ENCODE measurements at places on chromosomes 6 and 20.

- no peak for DNase-seq
Observed at GRCh38 chr6:33050014-33050810, 23.2 kb downstream of the HLA-DPA1 start.

GRCh38 chr20:25090492-25091429, 8.8 kb upstream of the VSX1 start:
- DNase-seq, result peak; percentile 9

DNA sequence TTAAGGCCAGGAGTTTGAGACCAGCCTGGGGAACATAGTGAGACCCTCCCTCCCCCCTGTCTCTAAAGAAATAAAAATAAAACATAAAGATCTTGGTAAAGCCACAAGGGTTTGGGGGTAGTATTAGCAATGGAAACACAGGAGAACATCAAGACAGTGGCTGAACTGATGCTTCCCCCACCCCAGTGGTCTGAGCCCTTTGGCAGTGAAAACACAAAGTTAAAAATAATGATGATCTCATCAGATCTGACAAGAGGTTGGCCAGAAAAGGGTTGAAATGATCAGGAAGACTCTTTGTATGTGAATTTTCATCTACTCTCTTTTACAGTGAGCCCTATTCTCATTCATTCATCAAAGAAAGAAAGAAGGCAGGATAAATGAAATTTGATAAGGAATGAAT, 93.7 kb downstream of the KCNB1 start:
- no peak for DNase-seq

GRCh38 chr20:21358737-21359136, 38.6 kb downstream of the NKX2-4 start:
- DNase-seq, result no peak

DNA sequence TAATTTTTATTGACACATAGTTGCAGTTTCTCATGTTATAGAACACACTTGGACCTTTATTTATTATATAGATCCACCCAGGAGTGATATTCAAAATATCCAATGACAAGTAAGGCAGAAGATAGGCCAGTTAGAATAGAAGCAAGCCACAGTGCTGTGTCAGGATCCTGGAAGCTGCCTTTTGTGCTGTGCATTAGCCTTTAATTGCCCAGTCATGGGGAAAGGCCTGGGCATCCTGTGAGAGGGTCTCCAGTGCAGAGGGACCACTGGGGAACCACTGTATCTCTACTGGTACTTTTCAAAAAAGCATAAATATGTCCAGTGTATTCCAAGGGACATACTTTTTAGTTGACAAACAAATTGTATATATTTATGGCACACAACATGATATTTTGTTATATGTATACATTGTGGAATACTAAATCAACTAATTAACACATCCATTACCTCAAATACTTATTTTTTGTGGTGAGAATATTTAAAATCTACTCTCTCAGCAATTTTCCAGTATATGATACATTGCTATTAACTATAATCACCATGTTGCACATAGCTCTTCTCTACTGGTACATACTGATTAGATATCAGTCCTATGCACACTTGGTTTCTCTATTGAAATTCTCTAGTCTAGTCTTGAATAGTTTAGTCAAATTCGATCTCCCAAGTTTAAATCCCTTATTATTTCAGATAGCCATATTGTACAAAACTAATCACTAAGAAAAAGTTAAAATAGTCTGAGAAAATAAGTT, 59.5 kb downstream of the CDC40 start:
- DNase-seq, result no peak

GRCh38 chr6:32615885-32616532, 21.2 kb upstream of the HLA-DQA1 start:
- no peak for DNase-seq

All from stimulated activated CD8-positive, alpha-beta memory T cell treated with anti-CD3 and anti-CD28 coated beads, Interleukin-7, amount 100 ng/mL, for 24 hours (primary cell).